ENCODE measurements at places on chromosomes 13 and 19.

- DNase-seq = no peak
These were observed 166.4 kb downstream of the MYO16 start for GRCh38 chr13:108795841-108796240.

- DNase-seq = no peak
These were observed 2770.4 kb upstream of the PCDH20 start for GRCh38 chr13:64186071-64186470.

GRCh38 chr13:39349391-39349960, 253.5 kb downstream of the LHFPL6 start:
- DNase-seq = no peak

GRCh38 chr19:2511991-2512390, 36.1 kb downstream of the GADD45B start:
- DNase-seq = no peak

DNA sequence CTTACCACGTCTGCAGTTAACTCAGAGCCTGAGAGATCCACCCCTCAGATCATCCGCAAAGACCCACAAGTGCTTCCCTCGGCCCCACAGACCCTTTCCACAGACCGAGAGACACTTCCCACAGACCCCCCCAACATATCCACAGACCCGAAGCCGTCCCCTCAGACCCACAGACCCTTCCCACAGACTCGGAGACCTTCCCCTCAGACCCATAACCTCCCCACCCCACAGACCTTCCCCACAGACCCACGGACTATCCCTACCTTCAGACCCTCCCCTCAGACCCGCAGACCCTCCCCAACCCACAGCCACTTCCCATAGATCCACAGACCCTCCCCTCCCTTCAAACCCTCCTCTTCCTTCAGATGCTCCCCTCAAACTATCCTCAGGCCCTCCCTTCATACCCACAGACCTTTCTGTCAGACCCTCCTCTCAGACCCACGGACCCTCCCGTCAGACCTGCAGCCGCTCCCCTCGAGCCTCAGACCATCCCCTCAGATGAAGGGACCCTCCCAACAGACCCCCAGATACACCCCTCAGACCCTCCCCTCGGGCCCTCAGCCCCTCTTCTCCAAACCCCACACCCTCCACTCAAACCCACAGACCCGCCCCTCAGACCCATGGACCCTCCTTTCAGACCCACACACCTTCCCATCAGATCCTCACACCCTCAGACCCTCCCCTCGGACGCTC, 20.1 kb upstream of the TFDP1 start:
- DNase-seq = no peak

DNA sequence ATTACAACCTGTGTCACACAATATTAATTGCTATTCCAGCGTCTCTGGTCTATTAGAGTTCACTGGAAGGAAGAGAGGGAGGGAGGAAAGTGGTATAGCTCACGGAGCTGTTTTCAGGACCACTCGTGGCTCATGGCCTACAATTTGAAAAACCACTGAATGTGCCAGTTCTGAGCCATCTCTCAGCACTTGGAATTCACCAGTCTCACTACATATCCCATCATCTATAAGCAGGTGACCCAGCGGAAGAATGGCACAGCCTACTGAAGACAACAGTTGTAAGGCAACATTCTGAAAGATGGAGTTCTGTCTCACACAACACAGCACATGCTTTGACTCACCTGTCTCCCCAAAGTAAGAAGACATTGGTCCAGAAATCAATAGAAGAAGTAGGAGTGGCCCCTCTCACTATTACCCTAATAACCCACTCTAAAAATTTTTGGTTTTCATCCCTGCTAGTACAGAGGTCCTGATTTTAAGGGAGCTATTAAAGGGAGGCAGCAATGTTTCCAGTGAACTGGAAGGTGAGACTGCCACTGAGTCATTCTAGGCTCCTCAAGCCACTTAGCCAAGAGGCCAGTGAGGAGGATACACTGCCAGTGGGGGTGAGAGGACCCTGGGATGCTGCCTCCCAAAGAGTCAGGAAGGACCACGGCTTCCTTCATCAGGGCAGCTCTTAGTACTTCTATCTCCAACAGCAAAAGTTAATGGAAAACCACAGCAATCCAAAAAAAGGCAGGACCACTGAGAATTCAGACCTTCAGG, 50.0 kb upstream of the DOCK9 start:
- DNase-seq = no peak

DNA sequence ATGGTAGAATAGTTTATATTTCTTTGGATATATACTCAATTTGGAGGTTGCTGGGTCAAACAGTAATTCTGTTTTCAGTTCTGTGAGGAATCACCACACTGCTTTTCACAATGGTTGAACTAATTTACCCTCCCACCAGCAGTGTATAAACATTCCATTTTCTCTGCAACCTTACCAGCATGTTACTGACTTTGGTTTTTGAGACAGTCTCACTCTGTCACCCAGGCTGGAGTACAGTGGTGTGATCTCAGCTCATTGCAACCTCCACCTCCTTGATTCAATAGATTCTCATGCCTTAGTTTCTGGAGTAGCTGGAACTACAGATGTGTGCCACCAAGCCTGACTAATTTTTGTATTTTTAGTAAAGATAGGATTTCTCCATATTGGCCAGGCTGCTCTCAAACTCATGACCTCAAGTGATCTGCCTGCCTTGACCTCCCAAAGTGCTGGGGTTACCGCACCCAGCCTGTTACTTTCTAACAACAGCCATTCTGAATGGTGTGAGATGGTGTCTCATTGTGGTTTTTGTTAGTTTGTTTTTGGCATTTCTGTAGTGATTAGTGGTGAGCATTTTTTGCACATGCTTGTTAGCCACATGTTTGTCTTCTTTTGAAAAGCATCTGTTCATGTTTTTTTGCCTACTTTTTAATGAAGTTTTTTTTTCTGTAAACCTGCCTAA, 12.5 kb downstream of the ZNF714 start:
- no peak for DNase-seq

DNA sequence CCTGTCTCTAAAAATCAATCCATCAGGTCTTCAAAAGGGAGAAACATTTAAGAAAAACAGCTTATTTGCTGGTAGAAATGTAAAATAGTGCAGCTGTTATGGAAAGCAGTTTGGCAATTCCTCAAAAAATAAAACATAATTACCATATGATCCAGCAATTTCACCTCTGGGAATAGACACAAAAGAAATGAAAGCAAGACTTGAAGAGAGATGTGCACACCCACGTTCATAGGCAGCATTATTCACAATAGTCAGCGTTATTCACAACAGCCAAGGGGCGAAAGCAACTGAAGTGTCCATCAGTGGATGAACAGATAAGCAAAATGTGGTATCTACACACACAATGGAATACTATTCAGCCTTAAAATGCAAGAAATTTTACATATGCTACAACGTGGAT, 45.1 kb upstream of the DOCK9 start:
- no peak for DNase-seq

DNA sequence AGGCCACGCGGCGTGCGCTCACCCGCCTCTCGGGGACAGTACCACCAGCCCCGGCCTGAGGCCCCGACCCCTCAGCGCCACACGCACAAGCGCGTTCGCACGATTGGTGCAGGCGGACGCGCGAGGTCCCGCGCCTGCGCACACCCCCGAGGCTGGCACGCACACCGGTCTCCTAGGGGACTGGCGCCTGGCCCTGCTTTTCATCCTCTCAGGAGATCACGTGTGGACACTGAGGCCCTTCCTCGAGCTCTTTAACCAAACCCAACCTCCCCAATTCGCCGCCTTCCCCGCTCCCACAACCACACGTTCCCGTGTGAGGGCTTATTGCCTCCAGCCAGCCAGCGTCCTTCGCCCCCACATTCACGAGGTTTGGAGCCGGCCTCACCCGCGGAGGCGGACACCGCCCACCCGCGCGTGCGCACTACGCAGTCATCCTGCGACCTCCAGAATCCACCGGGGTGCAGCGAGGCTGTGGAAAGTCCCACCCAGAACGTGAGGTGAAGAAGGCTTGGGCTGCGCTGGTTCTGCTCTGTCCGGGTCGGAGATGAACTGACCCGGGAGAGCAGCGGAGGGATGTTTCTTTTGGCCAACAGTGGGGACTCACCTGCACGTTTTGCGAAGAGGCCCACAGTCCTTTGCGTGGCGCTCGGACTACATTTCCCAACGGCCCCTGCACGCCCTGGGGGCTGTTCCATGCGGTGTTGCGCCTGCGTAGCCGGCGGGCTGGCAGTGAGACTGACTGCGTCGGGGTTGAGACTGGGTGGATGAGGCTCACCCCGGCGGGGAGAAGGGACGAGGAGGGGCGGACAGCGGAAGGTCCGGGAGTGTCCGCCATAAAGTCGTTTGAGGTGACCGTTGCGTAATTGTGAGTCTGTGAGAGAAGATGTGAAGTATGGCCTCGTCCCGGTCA, 539 bp upstream of the ZNF667 start:
- DNase-seq = no peak

DNA sequence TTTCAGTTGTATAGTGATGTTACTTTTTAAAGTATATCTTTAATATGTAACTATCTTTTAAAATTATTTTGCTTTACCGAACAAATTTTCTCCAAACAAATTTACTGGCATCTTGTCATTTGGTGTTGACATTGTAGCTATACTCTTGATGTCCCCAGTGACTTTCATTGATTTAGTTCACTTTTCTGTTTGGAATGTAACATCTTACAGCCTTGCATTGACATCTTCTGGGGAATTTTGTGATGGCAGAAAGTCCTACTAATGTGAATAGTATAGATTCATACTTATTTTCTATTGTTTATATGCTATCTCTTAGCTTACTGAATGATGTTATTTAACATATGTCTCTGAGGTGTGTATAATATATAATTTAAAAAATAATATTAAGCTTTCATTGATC, 800.9 kb upstream of the ATXN8OS start:
- no peak for DNase-seq
